H9 (cell line): ENCODE measurements at places on chromosomes 13 and 19. TPM values are rescaled to one million over a fixed set of nuclear protein-coding genes. Genes with fewer than 3 reads are reported as not detected.

- H3K27ac ChIP-seq: no peak overlapping the region
- no peak overlapping the region for H3K4me3 ChIP-seq
- DNase-seq: no peak
- no peaks in the 10 kb centered on the region for H3K36me3 ChIP-seq
- H3K27me3 ChIP-seq: no peaks in the 10 kb centered on the region
Observed at GRCh38 chr13:109615721-109616420, 170.5 kb downstream of the IRS2 start.

GRCh38 chr13:55615081-55615480, 1525.6 kb upstream of the PRR20A start:
- H3K4me1 ChIP-seq: no peaks in the 10 kb centered on the region
- H3K27ac ChIP-seq: no peak overlapping the region
- H3K36me3 ChIP-seq: no peaks in the 10 kb centered on the region

DNA sequence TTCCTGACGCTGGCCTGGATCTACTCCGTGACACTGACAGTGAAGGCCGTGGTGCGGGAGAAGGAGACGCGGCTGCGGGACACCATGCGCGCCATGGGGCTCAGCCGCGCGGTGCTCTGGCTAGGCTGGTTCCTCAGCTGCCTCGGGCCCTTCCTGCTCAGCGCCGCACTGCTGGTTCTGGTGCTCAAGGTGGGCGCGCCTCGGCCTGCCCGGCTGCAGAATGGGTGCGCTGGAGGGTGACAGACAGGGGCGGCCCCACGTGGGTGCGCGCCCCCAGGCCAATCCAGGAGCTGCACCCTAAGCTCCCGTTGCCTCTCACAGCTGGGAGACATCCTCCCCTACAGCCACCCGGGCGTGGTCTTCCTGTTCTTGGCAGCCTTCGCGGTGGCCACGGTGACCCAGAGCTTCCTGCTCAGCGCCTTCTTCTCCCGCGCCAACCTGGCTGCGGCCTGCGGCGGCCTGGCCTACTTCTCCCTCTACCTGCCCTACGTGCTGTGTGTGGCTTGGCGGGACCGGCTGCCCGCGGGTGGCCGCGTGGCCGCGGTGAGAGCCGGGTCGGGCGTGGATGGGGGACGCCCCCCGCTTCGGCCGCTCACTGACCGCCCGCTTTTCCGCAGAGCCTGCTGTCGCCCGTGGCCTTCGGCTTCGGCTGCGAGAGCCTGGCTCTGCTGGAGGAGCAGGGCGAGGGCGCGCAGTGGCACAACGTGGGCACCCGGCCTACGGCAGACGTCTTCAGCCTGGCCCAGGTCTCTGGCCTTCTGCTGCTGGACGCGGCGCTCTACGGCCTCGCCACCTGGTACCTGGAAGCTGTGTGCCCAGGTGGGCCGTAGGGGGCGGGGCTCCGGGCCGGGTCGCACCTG, 7.2 kb downstream of the ABCA7 start:
- H3K27ac ChIP-seq: no peak overlapping the region
- no peaks in the 10 kb centered on the region for H3K27me3 ChIP-seq
- no peaks in the 10 kb centered on the region for H3K36me3 ChIP-seq
- DNase-seq: peak; percentile 36

Gene HSH2D
- 1.8 and 2.3 TPM in 2 replicates for total RNA-seq

DNA sequence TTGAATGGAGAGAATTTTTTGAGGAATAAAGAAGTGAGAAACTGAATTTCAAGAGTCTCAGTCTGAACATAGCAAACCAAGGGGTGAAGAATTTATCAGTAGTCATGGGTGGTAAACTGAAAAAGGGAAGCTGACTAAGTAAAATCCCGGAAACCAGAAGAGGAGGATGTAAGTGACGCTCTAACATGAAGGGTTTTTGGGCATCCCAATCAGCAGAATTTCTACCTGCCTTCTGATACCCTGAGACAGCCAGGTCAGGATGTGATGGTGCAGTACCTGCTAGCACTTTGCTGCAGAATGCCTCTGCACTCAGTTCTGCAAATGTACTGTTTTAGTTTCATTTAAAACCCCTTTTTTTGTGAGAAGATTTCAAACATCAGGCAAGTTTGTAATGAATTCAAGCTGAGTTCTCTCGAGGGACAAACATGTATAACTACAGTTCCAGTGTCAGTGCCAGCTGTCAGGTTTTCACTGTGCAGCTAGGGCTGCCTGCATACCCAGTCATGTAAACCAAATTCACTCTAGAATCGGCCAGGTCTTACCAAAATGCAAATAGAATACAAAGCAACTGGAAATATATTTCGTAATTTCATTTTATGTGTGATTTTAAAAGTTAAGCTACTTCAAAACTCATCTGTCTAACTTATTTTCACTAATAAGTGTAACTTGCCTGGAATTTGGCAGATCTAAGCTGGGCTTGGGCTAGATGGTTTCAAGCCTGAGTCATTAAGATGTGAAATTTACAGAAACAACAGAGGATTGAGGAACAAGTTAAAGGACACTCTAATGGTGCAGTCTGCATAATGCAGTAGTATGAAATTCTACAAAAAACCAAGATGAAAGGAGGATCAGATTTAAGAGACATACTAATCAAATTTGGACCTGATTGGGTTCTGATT, 13.8 kb downstream of the METTL21C start:
- no peaks in the 10 kb centered on the region for H3K27me3 ChIP-seq
- H3K36me3 ChIP-seq: peaks cover 30% of the 10 kb centered on the region
- DNase-seq: no peak
- no peaks in the 10 kb centered on the region for H3K4me1 ChIP-seq

DNA sequence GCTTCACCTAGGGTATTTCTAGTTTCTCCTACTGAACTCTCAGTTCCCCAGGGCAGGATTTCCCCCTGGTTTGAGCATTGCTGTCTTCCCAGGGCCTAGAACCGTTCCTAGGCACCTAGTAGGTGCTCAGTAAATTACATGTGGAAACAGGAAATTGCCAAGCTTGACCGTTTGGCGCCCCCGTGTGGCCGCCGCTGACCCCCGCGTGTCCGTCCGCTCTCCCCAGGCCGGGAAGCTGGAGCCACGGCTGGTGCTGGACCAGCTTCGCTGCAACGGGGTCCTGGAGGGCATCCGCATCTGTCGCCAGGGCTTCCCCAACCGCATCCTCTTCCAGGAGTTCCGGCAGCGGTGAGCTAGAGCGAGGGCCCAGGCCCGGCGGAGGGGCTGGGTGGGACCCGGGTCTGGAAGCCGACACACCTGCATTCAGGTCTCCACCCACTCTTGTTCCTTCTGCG, 55.5 kb downstream of the MYH14 start:
- DNase-seq: peak; percentile 80
- peaks cover 46% of the 10 kb centered on the region for H3K36me3 ChIP-seq
- no peak overlapping the region for H3K4me3 ChIP-seq
- H3K27ac ChIP-seq: no peak overlapping the region

GRCh38 chr13:30196025-30196424, 111.3 kb downstream of the KATNAL1 start:
- no peaks in the 10 kb centered on the region for H3K27me3 ChIP-seq
- no peak overlapping the region for H3K4me3 ChIP-seq
- peaks cover 2% of the 10 kb centered on the region; the same call in 1 of the 2 replicates for H3K4me1 ChIP-seq
- DNase-seq: peak; percentile 76
